Stimulated activated CD4-positive, alpha-beta T cell treated with anti-CD3 and anti-CD28 coated beads, Interleukin-15, amount 100 ng/mL, for 24 hours (primary cell): ENCODE measurements at places on chromosomes 16 and 17.
A peak's percentile ranks its signal among the peaks of the same experiment; 100 is the strongest.

DNA sequence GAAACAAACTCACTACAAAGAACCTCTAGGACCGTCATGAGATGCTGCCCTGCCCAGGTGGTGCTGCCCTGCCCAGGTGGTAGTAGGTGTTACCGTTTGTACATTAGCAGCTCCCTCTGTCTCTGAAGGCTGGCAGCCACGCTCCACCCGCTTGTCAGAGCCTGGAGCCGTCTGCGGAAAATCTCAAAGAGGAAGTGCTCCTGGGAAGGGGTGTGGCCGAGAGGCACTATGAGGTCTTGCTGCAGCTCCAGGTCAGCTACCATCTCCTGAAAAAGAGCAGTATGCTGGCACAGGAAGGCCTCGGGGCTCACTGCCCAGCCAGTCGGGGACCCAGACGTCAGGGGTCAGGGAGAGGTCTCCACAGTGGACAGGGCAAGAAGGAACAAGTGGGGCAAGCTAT is 28.3 kb downstream of the ZNF276 start:
- no peak for DNase-seq

- DNase-seq, result no peak
Measured at GRCh38 chr17:5444209-5444608, 5.3 kb upstream of the C1QBP start.

- peak; percentile 50 for DNase-seq
Measured at GRCh38 chr17:15981208-15981607, 18.3 kb downstream of the ZSWIM7 start.

DNA sequence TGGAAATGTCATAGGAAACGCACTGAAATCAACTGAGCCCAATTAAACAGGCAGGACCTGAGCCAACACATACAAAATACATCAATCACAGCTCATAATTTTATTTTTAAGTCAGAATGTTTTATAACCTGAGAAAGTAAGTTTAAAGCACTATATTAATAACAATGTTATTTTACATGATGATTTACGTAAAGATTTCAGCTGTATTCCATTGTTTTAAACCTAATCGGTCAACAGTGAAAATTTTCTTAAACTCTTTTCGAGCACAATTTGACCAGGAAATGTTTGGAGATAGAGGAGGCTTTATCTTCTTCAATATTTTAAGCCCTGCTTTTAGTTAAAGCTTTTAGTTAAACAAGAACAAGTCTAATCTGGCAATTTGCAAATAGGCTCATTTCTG is 201.8 kb upstream of the TOX3 start:
- DNase-seq, result no peak

DNA sequence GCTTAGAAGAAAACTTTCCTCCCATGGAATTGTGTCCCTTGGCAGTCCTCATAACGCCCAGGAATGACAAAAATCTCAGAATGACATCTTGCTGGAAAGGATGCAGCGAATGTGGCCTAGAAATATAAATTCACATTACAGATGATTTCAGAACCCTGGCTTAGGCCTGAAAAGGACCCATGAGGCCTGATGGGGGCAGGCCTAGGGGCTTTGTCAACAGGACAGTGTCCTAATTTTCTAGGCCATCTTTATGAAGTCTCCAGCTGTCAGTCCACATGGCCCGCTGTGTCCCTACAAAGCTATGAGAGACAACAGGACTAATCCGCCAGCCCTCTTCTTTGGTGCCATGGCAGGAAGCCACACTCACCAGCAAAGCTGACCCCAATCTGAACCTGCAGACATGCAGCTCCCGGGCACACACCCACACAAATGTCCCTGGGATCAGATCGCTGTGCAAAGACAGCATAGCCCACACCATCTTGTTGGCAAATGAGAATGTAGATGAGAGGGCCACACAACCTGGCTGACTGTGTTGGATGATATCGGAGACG is 40.4 kb upstream of the DNAH17 start:
- no peak for DNase-seq

GRCh38 chr17:19714542-19715411 is 1.6 kb downstream of the SLC47A2 start:
- no peak for DNase-seq

GRCh38 chr16:57757326-57757786 is 21.8 kb downstream of the KATNB1 start:
- DNase-seq, result peak; percentile 90

DNA sequence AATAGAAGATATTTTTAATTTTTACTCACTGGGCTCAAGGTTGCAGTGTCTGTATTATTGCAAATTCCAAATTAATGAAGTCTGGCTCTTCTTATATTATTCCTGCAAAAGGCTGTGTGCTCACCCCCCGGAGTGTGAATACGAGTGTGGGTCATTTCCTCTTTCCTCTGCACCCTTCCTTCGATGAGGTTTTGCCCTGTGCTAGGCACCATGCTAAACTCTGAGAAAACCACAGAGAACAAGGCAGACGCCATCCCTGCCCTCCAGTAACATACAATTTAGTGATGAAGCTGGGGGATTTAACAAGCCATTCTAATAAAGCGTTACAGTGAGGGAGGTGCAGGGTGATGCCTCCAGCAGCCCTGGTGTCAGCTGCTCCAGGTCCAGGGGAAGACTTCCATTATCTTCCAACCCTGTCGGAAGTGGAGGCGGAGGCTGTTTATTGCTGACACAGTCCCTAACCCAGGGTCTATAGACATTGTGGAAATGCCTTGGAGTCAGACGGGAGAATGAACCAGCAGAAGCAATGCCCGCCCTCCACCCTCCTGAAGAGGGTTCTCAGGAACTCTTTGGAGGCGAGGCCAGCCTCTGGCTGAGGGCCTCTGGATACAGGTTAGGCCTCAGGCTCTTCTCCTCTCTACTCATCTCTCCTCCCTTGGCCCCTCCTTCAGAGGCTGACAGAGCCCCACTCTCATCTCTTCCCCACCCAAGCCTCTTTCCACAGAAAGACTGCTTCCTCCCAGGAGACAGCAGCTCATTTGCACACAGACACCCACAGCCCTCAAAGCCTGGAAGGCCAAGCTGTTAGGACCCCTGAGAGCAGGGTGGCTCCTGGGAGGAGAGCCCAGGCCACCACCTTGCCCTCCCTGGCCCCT is 2.0 kb upstream of the ACE start:
- no peak for DNase-seq

- DNase-seq, result no peak
Measured at GRCh38 chr17:6507535-6507934, 48.8 kb downstream of the PITPNM3 start.

DNA sequence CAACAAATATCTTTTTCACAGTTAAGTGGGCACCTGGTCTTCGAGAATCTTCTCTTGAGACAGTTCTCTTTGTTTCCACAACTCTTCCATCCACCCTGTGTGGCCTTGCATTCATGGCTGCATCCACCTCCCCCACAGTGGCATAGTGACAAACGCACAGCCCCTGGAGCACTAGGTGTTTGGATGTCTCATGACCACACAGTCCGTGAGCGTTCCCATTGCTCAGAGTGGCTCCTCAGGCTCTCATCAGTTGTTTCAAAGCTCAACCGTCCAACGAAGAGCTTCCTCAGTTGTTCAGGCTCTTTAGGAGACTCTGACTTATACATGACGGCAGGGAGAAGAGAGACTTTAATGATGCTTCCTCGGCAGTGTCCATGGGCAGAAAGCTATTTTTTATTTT is 191.6 kb downstream of the CDRT15L2 start:
- DNase-seq, result no peak

GRCh38 chr17:36048066-36048465 is 16.0 kb upstream of the CCL18 start:
- no peak for DNase-seq

DNA sequence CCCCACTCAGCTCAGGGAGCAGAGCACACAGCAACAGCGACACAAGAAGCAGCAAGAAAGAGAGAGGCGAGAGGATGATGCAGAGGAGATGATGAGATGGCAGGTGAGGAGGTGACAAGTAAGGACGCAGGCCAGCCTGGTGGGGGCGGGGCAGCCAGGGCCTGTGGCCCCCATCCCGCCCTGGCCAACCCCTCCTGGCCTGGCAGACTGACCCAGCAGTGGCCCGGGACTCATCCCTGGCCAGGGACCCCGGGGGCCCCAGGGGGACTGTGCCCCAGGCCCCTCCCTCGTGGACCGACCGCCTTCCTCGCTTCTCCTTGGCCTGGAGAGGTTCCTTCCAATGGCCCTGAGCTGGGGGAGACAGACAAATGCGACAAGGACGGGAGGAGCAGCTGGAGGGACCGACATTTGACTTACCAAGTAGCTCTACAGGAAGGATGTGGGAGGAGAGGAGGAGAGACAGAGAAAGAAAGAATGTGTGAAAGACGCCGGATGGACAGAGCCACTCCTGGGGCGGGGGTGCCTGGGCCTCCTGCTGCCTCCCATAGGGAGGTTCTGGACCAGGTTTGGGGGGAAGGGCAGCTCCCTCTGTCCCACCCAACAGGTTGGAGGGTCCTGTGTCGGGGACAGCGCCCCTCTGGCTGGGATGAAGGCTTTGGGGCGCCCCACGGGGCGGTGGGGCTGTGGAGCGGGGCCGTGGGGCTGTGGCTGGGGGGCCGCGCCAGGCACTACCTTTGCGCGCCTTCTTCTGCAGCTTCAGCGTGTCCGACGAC is 6.8 kb downstream of the MTSS2 start:
- no peak for DNase-seq

DNA sequence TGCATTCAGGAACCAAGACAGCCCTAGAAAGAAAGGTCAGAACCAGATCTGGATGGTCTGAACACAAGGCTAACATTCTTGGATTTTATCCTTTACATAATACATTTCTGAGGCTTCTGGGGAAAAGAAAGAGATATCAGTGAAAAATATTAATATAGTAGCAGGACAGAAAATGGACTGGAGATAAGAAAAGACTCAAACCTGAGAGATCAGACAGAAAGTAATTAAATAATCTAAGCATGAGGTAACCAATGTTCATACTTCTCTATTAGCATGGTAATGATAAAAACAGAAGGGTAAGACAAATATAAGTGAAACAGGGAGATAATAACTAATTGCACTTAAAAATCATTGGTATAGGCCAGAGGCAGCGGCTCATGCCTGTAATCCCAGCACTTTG is 5.5 kb downstream of the TRIM37 start:
- no peak for DNase-seq

DNA sequence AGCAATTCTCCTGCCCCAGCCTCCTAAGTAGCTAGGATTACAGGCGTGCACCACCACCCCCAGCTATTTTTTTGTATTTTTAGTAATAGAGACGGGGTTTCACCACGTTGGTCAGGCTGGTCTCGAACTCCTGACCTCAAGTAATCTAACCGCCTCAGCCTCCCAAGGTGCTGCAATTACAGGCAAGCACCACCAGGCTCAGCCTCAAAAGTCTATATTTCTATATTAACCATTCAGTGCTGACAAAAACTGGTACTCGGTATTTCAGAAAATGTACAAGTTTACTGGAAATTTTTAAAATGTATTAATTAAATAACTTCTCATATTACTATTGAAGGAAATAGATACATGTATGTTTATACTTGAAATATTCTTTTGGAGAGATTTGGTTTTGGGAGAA is 1.4 kb upstream of the HEXD start:
- DNase-seq, result no peak

GRCh38 chr16:15576960-15577958 is 65.7 kb downstream of the MARF1 start:
- DNase-seq, result no peak

DNA sequence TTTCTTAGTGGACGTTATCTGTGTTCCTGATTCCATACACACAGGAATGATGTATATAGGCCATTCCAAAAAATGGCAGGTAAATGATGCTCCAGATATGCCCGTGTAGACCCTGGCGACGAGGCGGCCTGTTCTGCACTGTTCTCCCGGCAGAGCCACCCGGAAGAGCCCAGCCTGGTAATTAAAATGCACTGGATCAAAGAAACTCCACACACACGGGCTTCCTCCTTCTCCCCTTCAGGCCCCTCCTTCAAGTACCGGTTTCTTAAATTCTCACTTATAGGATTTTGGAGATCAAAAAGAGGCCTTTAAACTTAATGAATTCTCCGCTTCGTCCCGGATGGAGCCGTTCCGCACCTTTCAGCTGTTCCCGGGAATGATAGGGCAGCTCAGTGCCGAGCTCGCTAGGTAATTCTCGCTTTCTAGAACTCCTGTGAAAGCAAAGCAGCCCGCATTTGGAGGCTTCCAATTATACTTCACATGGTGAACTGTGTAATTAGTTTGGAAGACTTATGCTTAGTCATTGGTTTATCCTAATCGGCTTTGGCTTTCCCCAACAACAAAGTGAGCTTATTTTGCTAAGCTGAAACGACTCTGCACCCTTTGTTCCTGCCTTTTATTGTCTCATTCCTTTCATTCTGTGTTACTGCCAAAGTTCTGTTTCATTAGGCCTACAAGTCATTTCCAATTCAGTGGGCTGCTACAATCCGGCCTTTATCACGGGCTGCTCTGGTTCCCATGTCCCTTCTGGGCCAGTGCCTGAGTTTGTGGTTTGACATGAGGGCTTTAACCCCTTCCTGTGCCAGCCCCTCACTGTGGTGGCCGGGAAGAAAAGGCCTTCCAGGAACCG is 150.0 kb downstream of the MSI2 start:
- no peak for DNase-seq

- DNase-seq, result no peak
Measured at GRCh38 chr17:55307879-55308278, 43.1 kb downstream of the HLF start.

GRCh38 chr17:78600181-78600721 is 23.1 kb upstream of the DNAH17 start:
- DNase-seq, result no peak

GRCh38 chr16:565419-566330 is 1.1 kb upstream of the NHLRC4 start:
- no peak for DNase-seq

DNA sequence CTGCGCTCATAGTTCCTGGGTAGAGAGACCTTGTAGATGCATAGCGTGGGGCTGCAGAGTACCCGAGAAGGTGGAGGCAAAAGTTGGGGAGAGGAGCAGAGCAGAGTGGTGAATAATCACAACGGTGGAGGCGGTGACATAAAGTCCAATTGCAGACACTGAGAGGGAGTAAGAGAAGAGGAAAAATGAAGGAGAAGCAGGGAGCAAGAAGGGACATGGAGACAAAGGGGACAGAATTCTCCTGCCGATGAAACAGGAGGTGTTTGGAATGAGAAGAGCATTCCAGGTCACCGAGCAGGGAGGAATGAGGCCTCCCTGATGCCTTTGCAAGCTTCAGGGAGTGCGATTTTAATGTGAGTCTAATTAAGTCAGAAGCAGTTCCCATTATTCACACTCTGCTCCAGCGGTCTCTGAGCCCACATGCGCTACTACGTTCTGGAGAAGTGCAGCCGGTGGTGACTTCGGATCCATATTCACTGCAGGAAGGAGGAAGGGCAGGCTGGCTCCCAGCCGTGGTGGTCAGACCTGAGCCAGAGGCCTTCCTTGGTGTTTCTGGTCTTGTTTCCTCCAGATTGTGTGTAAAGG is 108.0 kb upstream of the DNAH9 start:
- DNase-seq, result no peak

DNA sequence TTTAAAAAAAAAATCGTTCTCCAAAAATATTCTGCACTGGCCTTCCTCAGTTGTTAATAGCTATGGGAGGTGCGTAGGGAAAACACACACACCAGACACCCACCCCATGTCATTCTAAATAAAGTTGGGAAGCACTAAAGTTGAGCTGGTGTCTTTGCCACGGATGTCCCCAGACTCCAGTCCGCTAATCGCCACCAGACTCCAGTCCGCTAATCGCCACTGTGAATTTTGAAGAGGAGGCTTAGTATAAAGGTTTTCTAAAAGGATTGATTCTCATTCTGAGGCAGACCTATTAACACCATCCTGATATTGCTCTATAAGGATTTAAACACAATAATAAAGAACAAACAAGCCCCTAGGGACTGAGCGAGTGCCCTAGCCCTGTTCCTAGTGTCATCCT is 22.7 kb upstream of the CPSF4L start:
- DNase-seq, result no peak

- no peak for DNase-seq
Measured at GRCh38 chr16:30546115-30546514, 11.5 kb upstream of the ZNF747 start.
